Testis (tissue), 5 donors: ENCODE measurements at places on chromosomes 4 and X. TPM values are rescaled to one million over a fixed set of nuclear protein-coding genes. Genes with fewer than 3 reads are reported as not detected.

IQCM gene
- 7.4 TPM for total RNA-seq

F11 gene
- 0.19 TPM for total RNA-seq

STK32B gene
- 17.5 TPM for total RNA-seq

GRCh38 chr4:6391186-6391851, 81.1 kb downstream of the PPP2R2C start:
- H3K36me3 ChIP-seq = no peaks in the 10 kb centered on the region
- H3K4me1 ChIP-seq = peaks cover 7% of the 10 kb centered on the region
- H3K27me3 ChIP-seq = no peaks in the 10 kb centered on the region
- no peak overlapping the region for H3K4me3 ChIP-seq
- H3K27ac ChIP-seq = no peak overlapping the region

- H3K4me3 ChIP-seq = no peak overlapping the region
- H3K4me1 ChIP-seq = peaks cover 27% of the 10 kb centered on the region
- H3K27ac ChIP-seq = peak overlapping the region; percentile 53
- DNase-seq = no peak
These were observed 19.2 kb upstream of the SPON2 start for GRCh38 chr4:1191621-1192020.

- H3K27ac ChIP-seq = no peak overlapping the region
- H3K36me3 ChIP-seq = no peaks in the 10 kb centered on the region
- no peaks in the 10 kb centered on the region for H3K4me1 ChIP-seq
- no peak for DNase-seq
These were observed 135.3 kb upstream of the HS3ST1 start for GRCh38 chr4:11564021-11564420.

DNA sequence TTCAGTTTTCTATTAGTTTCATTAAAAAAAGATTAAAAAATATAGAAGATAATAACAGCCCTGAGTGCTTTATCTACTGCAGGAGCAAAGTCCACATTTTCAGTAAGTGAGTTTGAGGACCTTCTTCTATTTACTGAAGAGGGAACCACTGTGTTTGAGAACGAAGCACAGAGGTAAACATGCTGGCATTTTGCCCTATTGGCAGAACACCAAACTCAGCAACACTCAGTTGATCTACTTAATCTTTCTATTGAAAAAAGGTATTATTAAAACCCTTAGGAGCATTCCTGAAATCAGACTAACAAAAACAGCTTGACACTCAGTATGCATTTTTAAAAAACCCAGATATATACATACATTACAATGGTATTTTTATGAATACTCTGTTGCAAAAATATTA, 1496.7 kb downstream of the TECRL start:
- no peaks in the 10 kb centered on the region for H3K27me3 ChIP-seq
- no peaks in the 10 kb centered on the region for H3K36me3 ChIP-seq
- no peak overlapping the region for H3K27ac ChIP-seq
- no peaks in the 10 kb centered on the region for H3K4me1 ChIP-seq
- DNase-seq = no peak

DNA sequence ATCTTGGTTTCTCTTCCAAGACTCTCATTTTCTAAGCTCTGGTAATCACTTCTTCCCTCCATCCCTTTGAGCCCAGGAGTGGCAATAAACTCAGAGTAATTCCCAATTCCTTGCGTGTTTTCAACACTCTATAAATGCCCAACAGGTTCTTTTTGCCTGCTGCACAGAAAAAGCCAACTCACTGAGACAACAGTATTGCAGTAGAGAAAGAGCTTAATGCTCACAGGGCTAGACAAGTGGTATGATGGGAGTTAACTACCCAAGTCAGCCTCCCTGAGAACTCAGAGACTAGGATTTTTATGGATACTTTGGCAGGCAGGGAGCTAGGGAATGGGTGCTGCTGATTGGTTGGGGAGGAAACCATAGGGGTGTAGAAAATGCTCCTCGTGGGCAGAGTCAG, 103.4 kb downstream of the MTNR1A start:
- no peaks in the 10 kb centered on the region for H3K4me1 ChIP-seq
- H3K36me3 ChIP-seq = no peaks in the 10 kb centered on the region
- H3K4me3 ChIP-seq = no peak overlapping the region
- no peaks in the 10 kb centered on the region for H3K27me3 ChIP-seq

DNA sequence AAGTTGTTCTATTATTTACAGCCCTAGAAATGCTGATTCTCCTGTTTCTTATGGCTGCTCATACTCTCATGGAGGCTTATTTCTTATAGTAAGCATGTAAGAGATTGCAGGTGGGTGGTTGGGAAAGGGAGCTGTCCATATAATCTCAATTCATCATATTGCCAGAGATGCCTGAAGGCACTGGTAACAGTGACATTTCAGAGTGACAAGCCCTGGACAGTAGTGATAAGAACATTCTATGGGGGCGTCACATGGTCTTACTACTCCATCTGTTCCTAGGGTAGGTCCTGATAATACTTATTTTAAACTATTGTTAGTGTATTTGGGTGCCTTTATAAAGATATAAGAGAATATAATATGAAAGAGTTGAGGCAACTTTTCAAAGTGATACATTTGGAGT, 171.5 kb downstream of the CFAP299 start:
- no peak for DNase-seq
- H3K4me3 ChIP-seq = no peak overlapping the region
- H3K27me3 ChIP-seq = no peaks in the 10 kb centered on the region
- H3K36me3 ChIP-seq = no peaks in the 10 kb centered on the region
- H3K4me1 ChIP-seq = no peaks in the 10 kb centered on the region
- H3K27ac ChIP-seq = no peak overlapping the region

GRCh38 chr4:171719691-171720090, 93.5 kb upstream of the GALNTL6 start:
- no peaks in the 10 kb centered on the region for H3K36me3 ChIP-seq
- no peak for DNase-seq
- H3K27me3 ChIP-seq = no peaks in the 10 kb centered on the region
- H3K4me1 ChIP-seq = no peaks in the 10 kb centered on the region
- no peak overlapping the region for H3K27ac ChIP-seq

DNA sequence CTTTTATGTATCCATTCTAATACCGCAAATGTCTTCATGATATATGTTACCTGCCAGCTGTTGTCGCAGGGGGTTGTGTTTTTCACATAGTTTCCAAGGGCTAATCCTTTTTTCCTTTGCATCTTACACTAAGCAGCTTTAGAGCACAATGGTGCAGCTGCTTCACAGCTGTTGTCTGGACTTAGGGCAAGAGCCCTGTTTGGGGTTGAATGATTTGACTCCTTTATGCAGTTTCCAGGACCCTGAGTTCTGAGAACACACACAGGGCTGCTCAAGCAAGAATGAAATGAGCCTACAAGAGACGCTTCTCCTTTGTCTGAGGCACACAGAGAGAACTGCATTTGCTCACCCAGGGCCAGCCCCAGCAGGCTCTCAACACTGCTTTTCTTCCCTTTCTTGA, 20.2 kb downstream of the CCNG2 start:
- no peak for DNase-seq
- no peak overlapping the region for H3K4me3 ChIP-seq
- H3K27me3 ChIP-seq = no peaks in the 10 kb centered on the region
- H3K27ac ChIP-seq = no peak overlapping the region
- no peaks in the 10 kb centered on the region for H3K36me3 ChIP-seq
- H3K4me1 ChIP-seq = no peaks in the 10 kb centered on the region

DNA sequence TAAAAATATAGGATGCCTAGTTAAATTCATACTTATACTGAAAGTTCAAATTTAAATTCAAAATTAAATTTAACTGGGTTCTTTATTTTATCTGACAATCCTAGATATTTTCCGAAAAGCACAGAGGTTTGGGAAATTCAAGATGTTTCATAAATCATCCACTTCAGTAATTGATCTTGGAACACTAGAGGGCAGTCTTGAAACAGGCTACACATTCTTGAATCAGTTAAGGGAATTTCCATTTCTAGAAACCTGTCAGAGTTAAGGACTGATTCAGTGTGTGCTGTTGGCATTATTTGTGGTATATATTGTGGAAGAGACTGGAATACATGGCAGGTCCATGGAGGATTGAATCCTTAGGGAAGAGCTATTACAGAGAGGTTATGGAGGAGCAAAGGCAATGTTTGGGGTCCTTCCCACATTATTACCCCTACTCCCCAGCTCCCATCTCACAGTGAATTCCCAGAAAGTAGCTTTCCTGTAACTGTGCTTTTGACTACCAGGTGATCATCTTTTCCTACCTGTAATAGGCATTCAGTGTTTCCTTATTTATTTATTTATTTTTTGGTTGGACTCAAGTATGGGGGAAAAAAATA, 92.9 kb downstream of the EGF start:
- no peak overlapping the region for H3K4me3 ChIP-seq
- H3K27me3 ChIP-seq = no peaks in the 10 kb centered on the region
- DNase-seq = no peak
- no peak overlapping the region for H3K27ac ChIP-seq
- no peaks in the 10 kb centered on the region for H3K36me3 ChIP-seq

DNA sequence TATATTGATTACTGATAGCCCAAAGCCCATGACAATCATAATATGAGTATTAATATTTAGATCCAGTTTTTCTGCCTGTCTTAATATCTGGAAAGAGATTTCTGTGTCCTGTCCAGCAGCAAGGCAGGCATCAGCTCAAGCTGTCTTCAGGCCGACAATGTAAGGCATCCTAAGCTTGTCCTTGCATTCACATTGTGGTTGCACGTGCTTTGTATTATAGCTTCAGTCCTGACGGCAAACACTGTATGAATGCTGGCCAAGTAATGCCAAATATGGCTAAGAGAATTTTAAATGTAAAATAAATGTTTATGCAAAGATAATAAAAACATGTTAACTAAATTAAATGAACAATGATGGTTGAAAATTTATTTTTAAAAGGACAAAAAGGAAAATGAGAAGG, 255.7 kb upstream of the RPS6KA3 start:
- no peaks in the 10 kb centered on the region for H3K36me3 ChIP-seq
- H3K4me3 ChIP-seq = no peak overlapping the region
- H3K27ac ChIP-seq = no peak overlapping the region
- no peak for DNase-seq
- no peaks in the 10 kb centered on the region for H3K27me3 ChIP-seq
- H3K4me1 ChIP-seq = no peaks in the 10 kb centered on the region

DNA sequence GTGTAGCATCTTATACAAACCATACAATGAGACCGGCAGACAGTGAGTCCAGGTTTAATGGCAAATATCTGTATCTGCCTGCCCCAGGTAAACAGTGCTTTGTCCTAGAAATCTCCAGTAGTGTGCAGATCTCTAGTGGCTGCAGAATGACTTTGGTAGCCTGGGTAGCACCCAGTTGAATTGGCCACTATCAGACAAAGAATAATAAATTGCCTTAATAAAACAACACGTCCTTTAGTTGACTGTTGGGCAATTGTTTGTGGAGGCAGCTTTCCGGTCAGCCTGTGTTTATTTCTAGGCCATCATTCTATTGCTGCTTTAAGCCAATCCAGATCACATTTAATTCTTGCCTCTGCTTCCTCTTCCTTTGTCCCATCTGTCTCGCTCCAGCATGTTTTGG, 52.5 kb downstream of the SNX25 start:
- no peak overlapping the region for H3K27ac ChIP-seq
- no peaks in the 10 kb centered on the region for H3K27me3 ChIP-seq
- peaks cover 2% of the 10 kb centered on the region for H3K4me1 ChIP-seq
- H3K36me3 ChIP-seq = no peaks in the 10 kb centered on the region
- no peak overlapping the region for H3K4me3 ChIP-seq

DNA sequence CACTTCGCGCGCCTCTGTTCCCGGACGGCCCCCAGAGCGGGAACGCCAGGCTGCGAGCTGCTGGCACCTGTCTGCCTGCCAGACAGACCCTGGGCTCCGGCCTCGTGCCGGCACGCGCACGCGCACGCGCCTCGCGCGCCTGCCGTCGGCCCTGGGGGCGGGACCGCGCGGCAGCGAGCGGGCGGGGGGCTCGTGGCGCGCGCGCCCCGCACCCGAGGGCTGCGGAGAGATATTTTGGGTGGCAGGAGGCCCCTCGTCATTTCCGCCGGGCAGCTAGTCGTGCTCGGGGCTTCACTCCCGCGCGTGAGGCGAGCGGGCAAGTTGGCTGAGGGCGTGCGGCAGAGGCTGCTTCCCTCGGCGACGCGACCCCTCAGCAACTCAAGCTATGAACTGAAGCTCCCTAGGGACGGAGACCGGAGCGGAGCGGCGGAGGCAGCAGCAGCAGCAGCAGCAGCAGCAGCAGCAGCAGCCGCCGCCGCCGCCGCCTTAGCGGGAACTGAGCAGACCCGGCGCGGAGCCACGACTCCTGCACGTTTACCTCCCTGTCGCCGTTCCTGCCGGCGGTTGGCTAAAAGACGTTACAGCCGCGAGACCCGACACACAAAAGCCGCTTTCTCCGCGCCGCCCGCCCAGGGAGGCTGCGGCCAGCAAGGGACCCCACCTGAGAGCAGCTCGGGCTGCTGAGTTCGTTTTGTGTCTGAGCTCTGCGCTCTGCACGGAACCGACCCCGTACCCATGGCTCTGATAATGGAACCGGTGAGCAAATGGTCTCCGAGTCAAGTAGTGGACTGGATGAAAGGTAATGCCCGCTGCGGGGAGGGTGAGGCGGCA, at the start of gene CNKSR2:
Gene CNKSR2, plus strand, starts transcription at position 256 of the 831 bp plus-strand sequence. Its CDS starts 480 bp downstream, at position 736.
- H3K27me3 ChIP-seq = no peaks in the 10 kb centered on the region
- H3K27ac ChIP-seq = no peak within 1 kb of the TSS
- peak; percentile 54 for DNase-seq
- no peaks in the 10 kb centered on the region for H3K36me3 ChIP-seq
- H3K4me3 ChIP-seq = peak within 1 kb of the TSS; percentile 45

GRCh38 chr4:179472164-179472563, 2029.9 kb upstream of the AGA start:
- no peaks in the 10 kb centered on the region for H3K27me3 ChIP-seq
- H3K27ac ChIP-seq = no peak overlapping the region

DNA sequence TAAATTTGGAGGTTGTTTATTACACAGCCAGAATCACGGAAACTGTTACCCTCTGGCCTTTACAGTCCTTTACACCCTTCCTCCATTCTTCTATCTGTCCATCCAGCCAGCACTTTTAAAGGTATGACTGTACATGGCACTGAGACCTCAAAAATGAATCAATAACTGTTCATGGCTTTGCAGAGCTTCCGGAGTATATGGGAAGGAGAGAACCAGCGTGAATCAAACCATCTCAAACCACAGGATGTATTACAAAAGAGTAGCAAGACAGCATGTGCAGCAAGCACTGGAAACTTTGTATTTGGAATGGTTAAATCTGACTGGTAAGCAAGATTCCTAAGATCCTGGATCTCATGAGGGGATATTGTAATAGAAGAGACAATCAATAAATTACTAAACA, 228.5 kb upstream of the CASK start:
- DNase-seq = no peak
- no peak overlapping the region for H3K4me3 ChIP-seq
- H3K4me1 ChIP-seq = no peaks in the 10 kb centered on the region
- no peak overlapping the region for H3K27ac ChIP-seq
- no peaks in the 10 kb centered on the region for H3K27me3 ChIP-seq
- H3K36me3 ChIP-seq = no peaks in the 10 kb centered on the region
